Forelimb muscle (tissue), 1 donor: ENCODE measurements at places on chromosomes 1 and 21. TPM values are rescaled to one million over a fixed set of nuclear protein-coding genes. Genes with fewer than 3 reads are reported as not detected.

DNA sequence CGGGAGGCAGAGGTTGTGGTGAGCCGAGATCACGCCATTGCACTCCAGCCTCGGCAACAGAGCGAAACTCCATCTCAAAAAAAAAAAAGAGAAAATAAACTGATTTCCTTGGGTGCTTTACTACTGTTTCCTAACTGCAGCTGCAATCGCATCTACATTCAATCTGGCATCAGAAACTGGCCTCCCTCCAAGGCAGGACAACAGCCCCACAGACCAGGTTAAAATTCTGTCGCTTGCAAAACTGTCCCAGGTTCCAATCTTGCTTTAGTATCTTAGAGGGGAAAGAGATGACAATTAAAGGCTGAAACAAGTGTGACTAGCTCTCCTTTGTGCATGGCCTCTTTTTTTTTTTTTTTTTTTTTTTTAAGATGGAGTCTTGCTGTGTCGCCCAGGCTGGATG, 32.4 kb upstream of the SLC25A33 start:
- no peak for DNase-seq

GRCh38 chr1:230057681-230058565, 9.1 kb upstream of the GALNT2 start:
- DNase-seq, result no peak

The TCHH gene
- 0.03 TPM for polyA plus RNA-seq

DNA sequence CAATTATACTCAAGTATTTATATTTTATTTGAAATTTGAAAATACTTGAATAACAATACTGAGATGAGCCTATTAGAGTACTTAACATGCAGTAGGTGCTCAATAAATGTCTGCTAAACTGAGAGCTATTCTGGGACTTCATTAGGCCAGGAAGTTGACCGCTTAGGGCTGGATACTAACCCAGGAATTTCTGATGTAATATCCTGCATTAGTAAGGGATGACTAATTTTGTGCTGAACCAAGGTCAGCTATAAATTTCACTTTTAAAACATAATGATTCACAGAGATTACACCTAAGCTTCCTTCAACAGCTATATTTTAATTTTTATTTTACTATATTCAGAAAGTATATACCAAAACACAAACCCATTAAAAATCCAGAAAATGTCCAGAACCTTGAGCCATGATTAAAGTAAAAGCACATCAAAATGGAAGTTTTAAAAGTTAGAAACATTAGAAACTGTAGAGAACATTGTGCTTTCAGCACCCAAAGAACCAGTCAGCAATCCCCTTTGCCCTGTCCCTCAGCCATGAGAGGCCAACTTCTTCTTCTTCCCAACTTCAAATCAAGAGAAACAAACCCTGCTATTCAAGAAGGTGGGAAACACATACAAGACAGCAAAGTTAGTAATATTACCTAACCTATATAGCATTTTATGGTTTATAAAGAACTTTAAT, 35.4 kb downstream of the WNT2B start:
- DNase-seq, result no peak

DNA sequence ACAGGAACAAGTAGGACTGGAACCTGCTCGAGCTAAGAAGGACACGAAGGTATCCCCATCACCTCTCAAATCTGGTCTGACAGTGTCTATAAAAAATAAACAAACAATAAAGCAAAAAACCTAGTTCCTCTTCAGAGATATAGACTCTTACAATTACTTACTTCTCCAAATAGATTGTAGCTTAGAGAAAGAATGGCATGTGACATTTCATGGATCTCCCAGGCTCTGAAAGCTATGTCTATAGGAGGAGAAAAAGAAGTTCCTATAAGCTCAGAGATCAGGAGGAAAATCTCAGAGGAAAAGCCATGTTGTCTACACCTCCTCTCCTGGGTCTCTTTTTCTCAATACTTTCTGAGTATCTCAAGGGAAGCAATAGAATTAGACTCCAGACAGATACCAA, 12.3 kb upstream of the OR10J5 start:
- DNase-seq, result no peak

The DNAH14 gene
- polyA plus RNA-seq, result 5.8 TPM

DNA sequence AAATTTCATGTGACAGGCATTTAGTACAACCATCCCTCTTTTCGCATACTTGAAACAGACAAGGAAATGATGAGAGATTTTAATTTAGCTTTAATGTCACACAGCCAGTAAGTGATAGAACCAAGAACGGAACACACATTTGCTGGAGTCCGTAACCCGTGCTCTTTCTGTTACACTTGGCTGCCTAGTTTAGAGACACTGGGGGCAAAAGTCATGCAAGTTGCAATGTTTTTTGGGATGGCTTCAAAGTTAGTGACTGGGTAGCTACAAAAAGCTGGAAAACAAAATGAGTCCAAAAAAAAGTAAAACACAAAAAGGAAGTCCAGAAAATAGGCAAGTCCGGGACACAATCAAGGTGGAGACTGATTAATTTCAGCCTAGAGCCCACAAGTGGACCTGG, 5.9 kb downstream of the NID1 start:
- no peak for DNase-seq

DNA sequence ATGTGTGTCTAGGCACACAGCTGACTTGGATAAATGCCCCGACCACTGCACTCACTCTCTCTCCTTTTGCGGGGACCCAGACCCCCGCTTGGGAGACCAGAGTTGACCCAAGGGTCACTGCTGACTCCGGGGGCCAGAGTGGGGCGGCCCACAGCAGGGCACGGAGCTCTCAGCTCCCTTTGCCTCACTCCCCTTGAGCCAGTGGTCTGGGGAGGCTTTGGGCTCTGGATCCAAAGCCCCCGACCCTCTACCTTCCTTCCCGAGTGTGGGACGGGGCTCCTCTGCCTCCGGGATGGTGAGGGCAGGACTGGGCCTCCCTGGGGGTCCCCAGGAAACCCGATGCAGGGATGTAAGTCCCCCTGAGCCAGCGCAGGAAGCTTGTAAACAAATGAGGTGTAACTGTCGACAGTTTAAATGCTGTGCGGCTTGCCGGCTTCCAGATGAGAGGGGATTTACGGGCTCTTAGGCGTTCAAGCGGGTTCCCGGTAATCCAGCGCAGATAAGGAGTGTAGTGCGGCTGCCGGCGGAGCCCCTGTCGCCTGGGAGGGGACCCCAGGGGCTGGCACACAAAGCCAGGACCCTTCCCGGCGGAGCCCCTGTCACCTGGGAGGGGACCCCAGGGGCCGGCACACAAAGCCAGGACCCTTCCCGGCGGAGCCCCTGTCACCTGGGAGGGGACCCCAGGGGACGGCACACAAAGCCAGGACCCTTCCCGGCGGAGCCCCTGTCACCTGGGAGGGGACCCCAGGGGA, 7.4 kb downstream of the ACTRT2 start:
- DNase-seq, result no peak

DNA sequence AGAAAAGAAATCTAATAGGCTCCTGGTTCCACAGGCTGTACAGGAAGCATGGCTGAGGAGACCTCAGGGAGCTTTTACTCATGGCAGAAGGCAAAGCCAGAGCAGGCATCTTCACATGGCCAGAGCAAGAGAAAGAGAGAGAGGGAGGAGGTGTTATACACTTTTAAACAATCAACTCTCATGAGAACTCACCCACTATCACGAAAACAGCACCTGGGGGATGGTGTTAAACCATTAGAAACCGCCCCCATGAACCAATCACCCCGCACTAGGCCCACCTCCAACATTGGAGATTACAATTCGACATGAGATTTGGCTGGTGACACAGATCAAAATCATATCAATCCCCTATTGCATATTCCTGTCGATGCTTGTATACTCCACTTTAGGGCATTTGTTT, 93.5 kb downstream of the MRPL39 start:
- no peak for DNase-seq

The FGGY gene
- polyA plus RNA-seq, result 11.6 TPM

The CLDN14 gene
- polyA plus RNA-seq, result 8.0 TPM

The PAFAH2 gene
- 84.2 TPM for polyA plus RNA-seq

The SLC25A34 gene
- 6.9 TPM for polyA plus RNA-seq

- DNase-seq, result no peak
Observed at GRCh38 chr21:43311301-43311817, 115.6 kb downstream of the SIK1 start.

- DNase-seq, result no peak
Observed at GRCh38 chr1:202639500-202639899, 70.8 kb downstream of the SYT2 start.

GRCh38 chr1:34406833-34407539, 230.3 kb downstream of the C1orf94 start:
- no peak for DNase-seq

- no peak for DNase-seq
Observed at GRCh38 chr1:239835946-239836440, 255.7 kb upstream of the FMN2 start.

The CTSE gene
- polyA plus RNA-seq, result 0.20 TPM

DNA sequence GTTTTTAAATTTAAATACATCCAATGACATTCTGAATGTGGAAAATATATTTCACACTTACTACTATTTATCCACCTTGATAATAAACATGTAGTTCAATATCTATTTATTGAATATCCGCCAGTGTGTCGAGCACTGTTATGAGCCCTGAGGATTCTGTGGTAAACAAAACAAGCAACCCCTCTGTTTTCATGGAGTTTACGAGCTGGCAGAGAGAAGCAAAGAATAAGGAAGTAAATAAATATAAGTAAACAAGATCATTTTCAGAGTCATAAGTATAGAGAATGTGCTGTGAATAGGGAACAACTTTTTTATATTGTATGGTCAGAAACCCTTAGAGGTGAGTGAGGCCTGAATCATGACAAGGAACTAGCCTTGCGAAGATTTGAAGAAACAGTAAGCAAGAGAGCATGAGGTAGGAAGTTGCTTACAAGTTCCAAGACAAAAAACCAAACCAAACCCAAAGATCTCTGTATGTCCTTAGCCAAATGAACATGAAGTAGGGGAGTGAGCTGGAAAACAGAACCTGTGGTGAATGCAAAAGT, 6.4 kb upstream of the SERBP1 start:
- DNase-seq, result no peak

DNA sequence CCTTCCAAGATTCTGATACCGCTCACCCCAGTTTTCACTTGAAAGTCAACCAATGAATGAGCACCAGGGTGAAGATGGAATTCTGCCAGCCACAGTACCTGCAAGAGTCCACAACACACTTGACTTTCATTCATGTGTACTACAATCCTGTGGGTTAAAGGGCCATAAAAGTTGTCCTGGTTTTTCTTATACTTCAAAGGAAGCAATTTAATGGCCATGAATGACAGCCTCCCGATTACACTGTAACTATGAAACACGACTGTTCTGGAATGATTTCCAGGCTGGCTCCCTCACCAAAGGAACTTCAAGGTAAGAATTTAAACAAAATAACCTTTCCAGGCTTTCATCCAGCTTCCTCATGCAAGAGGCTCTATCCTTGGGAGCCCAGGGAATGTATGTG, 502.8 kb downstream of the SMYD3 start:
- no peak for DNase-seq

The KRTAP19-4 gene
- not detected for polyA plus RNA-seq
